ENCODE measurements at places on chromosomes 3 and 15. TPM values are rescaled to one million over a fixed set of nuclear protein-coding genes. Genes with fewer than 3 reads are reported as not detected.

Gene FGF12
- 504 TPM for total RNA-seq

DNA sequence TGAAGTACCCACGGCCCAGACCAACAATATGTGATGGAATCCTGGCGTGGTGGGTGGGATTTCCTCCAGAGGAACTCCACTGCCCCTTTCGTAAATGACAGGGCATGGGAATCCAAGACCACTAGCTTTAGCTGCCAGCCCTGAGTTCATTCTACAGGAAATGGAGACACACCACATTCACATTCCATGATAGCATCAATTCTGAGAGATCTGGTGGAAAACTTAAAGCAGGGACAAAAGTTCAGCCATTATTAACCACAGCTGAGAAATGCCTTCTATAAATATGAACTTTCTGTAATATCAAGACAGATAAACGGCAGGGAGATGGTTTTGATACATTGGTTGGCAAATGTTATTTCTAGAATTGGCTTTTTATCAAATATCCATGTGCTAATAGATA, 98.2 kb downstream of the FBN1 start:
- no peak for DNase-seq

DNA sequence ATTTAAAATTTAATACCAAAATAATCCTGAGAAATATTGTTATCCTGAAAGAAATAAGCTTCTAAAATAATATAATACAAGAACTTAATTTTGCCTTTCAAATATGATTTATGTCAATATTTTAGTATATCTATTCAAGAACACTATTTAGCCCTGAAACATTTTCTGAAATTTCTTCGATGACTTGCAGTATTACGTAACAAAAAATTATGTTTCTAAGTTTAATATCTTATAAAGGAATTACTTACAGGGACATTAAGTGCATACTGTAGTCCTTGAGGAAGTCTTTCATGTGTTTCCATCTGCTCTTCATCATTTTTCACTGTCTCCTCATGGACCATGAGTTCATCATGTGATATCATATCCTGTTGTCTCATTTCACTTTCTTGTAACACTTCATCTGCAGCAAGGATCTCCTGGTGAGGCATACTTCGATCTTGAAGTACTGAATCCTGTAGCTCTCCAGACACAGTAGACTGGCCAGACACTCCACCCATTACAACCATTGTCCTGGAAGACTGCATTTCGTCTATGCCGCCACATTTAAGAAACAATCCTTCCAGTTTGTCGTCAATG, 62.0 kb downstream of the ZNF148 start:
- no peak for DNase-seq

GRCh38 chr15:101600035-101600434, 52.1 kb downstream of the TM2D3 start:
- DNase-seq, result no peak

Gene HCLS1
- total RNA-seq, result 8.2 TPM

Data from heart right ventricle (tissue), 16 donors.